ENCODE measurements at places on chromosomes 4 and X.

DNA sequence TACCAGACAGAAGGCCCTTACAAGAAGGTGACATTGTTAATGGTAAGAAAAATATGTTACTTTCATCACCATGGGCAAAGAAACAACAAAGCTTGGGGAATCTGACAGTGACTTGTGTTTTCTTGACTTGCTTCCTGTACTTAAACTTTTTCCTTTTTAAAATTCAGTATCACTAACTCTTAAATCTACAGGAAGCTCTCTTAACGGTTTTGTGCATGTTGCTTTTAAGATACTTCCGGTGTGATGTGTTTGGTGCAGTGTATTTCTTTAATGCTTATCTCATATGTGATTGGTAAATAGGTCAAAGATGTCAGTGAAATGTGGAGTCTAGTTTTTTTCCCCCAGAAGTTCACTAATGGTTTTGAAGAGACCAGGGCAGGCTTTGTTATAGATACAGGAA lies 45.2 kb downstream of the ADH5 start:
- DNase-seq, result no peak

- DNase-seq, result no peak
Measured at GRCh38 chrX:136839196-136839595, 41.3 kb downstream of the RBMX start.

- no peak for DNase-seq
Measured at GRCh38 chr4:81217779-81218178, 2.8 kb upstream of the PRKG2 start.

DNA sequence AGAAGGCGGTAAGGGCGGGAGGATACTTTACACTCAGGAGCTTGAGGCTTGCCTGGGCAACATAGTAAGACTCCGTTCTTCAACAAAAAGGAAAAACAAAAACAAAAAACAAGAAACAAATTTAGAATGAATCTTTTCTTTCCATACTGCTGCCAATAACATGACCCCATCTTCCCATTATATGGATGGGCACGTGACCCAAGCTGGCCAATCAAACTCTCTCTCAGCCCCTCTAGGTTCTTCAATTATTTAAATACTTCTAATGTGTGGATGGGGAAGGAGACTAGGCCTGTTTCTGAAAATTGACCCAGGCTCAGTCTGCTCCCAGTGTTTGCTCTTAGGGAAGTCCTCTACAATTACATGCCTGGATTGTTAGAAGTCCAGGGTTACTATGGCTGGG lies 22.2 kb upstream of the ATP6AP2 start:
- no peak for DNase-seq

- no peak for DNase-seq
Measured at GRCh38 chr4:54498661-54499111, 159.1 kb upstream of the KIT start.

DNA sequence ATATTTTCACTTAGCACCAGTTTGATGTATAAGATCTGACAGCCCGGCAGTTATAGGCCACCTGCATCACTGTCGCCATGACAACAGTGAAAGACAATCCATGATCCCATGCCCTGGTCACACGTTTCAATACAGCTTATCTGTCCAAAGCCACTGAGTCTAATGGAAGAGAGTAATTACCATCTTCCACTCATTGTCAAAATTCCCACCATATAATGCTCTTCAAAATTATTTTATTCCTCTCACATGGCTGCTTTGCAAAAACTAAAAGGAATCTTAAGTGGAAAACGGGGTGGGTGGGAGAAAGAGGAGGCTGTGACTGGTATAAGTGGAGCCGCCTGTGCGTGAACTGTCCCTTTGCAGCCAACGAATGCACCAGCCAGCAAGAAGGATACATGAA lies 44.2 kb downstream of the MAML3 start:
- peak; percentile 71 for DNase-seq

- no peak for DNase-seq
Measured at GRCh38 chr4:16269240-16269639, 43.0 kb upstream of the TAPT1 start.

- DNase-seq, result peak; percentile 36
Measured at GRCh38 chr4:183876268-183876934, 28.7 kb upstream of the STOX2 start.

DNA sequence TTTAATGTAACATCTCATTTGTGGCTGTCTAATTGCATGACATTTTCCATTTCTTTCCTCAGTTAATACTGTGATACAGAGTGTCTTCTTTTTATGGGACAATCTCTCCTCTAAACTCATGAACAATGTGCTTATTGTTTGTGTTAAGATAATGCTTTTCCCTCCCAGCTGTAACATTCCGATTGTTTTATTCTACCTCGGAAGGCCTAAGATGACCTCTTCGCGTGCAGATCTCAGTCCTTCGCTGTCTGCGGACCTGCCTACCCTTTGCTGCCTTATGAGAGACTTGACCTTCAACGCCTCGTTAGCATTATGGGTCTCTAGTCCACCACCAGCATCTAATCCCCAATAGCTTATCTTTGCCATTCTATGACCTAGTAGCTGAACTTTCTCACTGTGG lies 29.8 kb upstream of the ZFP42 start:
- no peak for DNase-seq

- no peak for DNase-seq
Measured at GRCh38 chr4:123133397-123134050, 211.1 kb upstream of the NUDT6 start.

DNA sequence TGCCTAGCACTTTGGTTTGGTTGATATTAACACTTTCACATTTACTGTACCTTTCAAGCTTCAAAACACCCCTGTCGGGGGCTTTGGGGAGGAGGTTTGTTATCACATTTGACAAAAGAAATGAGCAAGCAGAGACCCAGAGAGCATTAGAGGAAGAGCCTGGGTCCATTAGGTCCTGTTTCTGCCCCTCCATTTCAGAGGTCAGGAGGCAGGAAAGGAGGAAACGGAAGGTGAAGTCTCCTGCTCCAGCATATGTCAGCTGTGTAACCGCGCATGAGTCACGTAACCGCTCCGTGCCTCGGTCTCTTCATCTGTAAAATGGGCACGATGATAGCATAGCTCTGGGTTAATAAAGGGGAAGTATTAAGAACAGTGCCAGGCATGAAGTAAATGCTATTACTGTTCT lies 201.9 kb upstream of the BCOR start:
- no peak for DNase-seq

- no peak for DNase-seq
Measured at GRCh38 chrX:155632431-155633100, 19.8 kb upstream of the TMLHE start.

GRCh38 chr4:83022724-83023450 lies 12.1 kb upstream of the COPS4 start:
- DNase-seq, result no peak

DNA sequence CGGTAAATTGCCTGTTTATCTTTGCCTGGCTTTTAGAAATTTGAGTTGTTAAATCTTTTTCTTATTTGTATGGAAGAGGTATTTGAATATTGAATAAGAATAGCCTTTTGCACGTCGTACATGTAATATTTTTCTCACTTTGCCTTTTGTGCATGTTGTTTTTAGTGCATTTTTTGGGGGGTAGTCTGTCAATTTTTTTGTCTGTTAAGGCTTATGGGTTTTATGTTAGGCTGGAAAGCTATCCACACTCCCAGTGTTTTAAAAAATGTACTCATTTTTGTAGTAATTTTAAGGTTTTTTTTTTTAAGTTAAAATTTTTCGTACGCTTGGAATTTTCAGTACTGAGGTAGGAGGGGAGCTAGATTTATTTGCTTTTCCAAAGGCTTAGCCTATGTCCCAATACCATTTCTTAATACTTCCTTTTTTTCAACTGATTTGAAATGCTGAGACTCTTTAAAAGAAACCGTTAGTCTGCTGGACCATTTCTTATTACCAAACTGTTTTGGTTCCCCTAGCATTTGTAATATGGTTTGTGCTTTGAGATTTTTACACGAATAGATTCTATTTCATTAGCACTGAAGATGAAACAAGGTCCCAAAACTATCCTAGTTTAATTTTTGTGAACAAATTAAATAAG lies 1.3 kb downstream of the HERC5 start:
- DNase-seq, result no peak

- DNase-seq, result no peak
Measured at GRCh38 chr4:126890994-126891393, 741.8 kb upstream of the INTU start.

GRCh38 chr4:118991686-118992085 lies 103.0 kb downstream of the SYNPO2 start:
- DNase-seq, result no peak

GRCh38 chr4:67460574-67460973 lies 84.7 kb downstream of the CENPC start:
- no peak for DNase-seq

DNA sequence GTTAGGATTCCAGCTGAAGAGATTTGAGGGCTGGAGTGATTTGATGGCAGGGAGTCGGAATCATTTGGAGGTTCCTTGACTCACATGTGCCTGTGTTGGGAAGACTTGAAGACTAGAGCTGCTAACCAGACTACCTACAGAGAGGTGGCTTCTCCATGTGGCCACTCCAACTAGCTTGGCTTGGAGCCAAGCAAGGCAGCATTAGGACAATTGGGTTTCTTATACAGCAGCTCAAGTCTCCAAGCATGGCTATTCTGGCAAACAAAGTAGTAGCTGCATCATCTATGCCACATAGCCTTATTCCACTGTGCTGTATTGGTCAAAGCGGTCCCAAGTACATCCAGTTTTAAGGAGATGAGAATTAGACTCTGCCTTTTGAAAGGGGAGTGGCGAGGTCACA lies 171.7 kb upstream of the SLC4A4 start:
- DNase-seq, result no peak

- DNase-seq, result no peak
Measured at GRCh38 chr4:167918077-167918476, 174.3 kb upstream of the ANXA10 start.

DNA sequence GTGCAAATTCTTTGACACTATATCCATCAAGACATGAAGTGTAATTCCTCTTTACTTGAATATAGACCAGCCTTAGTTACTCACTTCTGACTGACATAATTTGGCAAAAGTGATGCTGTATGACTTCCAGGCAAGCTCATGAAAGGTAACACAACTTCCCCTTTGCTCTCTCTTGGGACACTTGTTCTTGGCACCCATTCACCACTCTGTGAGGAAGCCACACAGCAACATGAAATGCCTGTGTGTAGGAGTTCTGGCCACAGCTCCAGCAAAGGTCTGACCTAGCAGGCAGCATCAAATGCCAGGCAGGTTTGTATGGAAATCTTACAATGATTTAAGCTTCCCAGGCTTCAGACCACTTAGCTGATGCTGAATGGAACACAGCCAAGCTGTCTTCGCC lies 280.3 kb downstream of the PDHA2 start:
- no peak for DNase-seq

DNA sequence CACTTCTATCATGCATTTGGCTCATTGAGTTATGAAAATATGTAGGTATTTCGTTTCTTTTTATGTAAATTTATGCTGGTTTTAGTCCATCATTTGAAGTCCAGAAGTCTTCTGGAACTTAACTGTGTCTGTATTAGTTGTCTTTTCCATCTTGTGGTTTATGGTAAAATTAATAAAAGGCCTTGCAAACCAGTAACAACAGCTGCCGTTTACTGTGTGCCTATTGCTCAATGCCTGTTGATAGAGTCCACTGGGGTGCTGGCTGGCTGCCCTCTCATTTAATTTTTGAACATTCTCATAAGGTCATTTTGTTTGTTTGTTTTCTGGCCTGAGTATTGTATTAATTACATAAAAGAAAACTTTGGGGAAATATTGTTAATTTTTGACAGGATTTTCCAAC lies 98.0 kb downstream of the NAA11 start:
- no peak for DNase-seq

GRCh38 chrX:101025126-101025525 lies 26.8 kb downstream of the TRMT2B start:
- DNase-seq, result no peak

GRCh38 chr4:186593587-186593973 lies 38.2 kb upstream of the MTNR1A start:
- DNase-seq, result no peak

DNA sequence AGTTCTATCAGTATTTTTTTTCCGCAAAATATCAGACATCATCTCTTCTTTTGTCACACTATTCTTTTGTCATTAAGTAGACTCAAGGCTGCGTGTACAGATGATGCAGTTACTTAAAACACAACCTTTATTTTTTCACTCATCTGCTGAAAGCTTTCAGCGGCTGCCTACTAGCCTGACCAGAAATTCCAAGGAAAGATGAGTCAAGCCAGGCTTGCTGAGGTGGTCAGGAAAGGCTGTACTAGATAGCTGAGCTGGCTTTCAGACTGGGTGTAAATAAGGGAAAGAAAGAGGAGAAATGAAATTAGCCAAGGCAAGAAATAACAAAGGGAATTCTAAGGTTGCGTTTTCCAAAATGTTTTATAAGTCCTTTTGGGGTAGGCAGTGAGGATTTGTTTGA lies 17.9 kb downstream of the STK26 start:
- DNase-seq, result no peak

DNA sequence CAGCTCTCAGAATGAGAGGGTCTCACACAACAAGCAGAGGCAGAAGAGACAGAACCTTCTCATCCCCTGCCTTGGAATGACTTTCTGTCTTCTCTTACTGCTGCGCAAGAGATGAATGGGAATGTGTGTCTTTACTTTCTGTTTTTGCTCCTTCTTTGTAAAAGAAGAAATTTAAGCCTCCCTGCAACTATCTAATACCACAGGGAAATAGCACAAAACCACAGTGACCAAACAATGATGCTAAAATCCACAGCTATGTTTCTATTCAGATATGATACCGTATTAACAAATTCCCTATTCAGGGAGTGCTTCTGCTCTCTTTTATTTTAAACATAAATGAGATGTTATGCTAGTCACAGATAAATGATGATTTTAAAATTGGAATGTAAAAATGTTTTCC lies 173.8 kb upstream of the RAI2 start:
- no peak for DNase-seq

- DNase-seq, result no peak
Measured at GRCh38 chr4:53748328-53748772, 157.1 kb upstream of the LNX1 start.

DNA sequence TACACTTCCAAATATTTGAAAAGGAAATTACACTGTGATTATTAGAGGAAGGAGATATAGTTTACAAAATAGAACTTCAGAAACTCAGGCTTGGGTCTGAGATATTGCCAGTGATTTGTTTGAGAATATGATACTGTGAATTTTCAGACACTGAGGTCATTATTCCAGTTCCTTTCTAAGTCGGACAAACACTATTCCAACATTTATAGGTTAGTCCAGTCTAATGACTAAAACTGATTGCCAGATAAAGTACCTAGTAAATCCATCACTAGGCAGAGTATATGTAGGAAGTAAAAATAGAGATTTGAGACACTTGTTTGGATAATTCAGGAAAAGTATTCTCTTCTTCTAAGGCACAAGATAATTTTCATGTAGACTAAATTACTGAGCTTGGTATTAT lies 13.2 kb downstream of the MTTP start:
- no peak for DNase-seq

- DNase-seq, result peak; percentile 29
Measured at GRCh38 chrX:134684956-134685355, 26.7 kb upstream of the PLAC1 start.
